OCI-LY7 (cell line): ENCODE measurements at places on chromosomes 7 and 10.
A peak's percentile ranks its signal among the peaks of the same experiment; 100 is the strongest.

DNA sequence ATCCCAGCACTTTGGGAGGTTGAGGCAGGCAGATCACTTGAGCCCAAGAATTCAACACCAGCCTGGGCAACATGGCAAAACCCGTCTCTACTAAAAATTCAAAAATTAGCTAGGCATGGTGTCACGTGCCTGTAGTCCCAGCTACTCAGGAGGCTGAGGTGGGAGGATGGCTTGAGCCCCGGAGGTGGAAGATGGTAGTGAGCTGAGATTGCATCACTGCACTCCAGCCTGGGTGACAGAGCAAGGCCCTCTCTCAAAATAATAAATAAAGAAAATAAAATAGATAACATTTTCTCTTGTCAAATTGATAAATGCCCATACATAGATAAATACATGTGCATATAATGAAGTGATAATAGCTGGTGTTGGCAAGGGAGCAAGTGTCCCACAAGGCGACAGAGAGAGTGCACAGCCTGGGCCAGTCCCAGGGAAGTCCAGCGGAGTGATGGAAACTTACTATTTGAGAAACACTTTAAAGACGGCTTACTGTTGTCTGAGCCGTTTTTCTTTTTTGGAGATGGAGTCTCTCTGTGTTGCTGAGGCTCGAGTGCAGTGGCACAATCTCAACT, 33.4 kb upstream of the DLG5 start:
- DNase-seq: no peak

- no peak for DNase-seq
These were observed 41.5 kb downstream of the PYROXD2 start for GRCh38 chr10:98373260-98374040.

- no peak for DNase-seq
These were observed 34.9 kb upstream of the TUBB8 start for GRCh38 chr10:83930-84530.

- DNase-seq: peak; percentile 87
These were observed 94.8 kb downstream of the AUTS2 start for GRCh38 chr7:69693042-69693441.

GRCh38 chr10:132107186-132107948, 41.6 kb downstream of the JAKMIP3 start:
- no peak for DNase-seq

GRCh38 chr7:73830681-73831583, at the start of gene CLDN4:
Gene CLDN4 (plus strand): TSS chr7:73830996. CDS start chr7:73831202, 206 bp downstream.
- DNase-seq: no peak

DNA sequence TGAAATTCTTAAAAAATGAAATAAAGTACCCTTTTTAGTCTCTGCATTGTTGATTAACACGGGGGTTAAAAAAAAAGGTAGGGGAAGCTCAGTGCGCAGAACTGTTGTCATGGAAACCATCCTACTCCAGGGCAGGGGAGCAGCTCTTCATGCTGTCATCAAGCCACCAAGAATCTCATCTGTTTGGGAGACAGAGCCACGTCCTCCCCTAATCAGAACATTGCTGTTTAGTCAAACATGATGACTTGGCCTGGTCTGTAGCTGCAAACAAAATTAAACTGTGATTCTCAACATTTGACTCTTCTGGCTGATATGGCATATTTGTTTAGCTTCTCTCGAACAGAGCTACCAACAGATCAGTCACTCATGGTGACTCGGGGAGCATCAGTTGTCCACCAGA, 254.4 kb upstream of the KLF14 start:
- no peak for DNase-seq

- no peak for DNase-seq
These were observed 234.5 kb downstream of the AHR start for GRCh38 chr7:17532861-17533404.

- no peak for DNase-seq
These were observed 90.9 kb upstream of the TNRC18 start for GRCh38 chr7:5514440-5515035.

- DNase-seq: peak; percentile 13
These were observed 1.8 kb downstream of the CCDC6 start for GRCh38 chr10:59904426-59905065.

DNA sequence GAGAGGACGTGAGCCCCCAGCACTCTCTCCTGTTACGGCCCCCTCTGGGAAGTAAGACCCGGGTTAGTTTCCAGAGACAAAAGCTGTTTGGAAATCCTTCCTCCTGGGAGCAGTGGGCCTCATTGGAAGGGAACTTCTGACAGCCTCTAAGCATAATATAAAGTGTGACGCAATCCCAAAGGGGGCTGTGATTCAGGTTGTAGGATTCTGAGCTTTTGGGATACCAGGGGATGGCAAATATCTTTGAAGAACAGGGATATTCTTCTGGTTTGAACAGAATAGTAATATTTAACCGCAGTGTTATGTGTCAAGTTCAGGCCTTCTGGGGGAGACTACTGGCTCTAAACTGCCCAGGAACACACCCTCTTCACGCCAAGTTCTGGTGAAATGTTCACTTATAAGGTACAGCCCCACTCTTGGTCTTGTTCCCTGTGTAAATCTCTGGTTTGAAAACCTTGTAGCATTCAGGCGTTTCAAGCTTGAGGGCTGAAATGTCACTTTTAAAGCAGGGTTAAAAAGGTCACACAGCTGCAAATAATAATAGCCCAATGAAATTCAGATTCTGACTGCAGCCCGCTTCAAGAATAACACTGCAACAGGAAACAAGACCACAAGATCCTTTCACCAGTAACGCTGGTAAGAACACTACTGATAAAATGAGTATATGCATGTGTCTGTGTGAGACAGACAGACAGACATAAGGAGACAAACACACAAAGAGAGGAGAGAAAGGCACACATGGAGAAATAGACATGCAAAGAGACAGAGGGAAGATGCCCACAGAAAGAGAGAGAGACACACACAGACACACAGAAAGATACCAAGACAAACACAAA, 69.0 kb downstream of the CREB5 start:
- DNase-seq: peak; percentile 49

GRCh38 chr10:78869508-78870454, 199.0 kb upstream of the ZMIZ1 start:
- DNase-seq: no peak

- no peak for DNase-seq
These were observed 21.4 kb upstream of the CHST12 start for GRCh38 chr7:2381881-2382509.

- peak; percentile 70 for DNase-seq
These were observed 46.4 kb downstream of the CASD1 start for GRCh38 chr7:94556028-94556427.

GRCh38 chr7:17863095-17863808, 77.0 kb downstream of the SNX13 start:
- no peak for DNase-seq

- no peak for DNase-seq
These were observed 25.5 kb upstream of the AMZ1 start for GRCh38 chr7:2662273-2663120.

DNA sequence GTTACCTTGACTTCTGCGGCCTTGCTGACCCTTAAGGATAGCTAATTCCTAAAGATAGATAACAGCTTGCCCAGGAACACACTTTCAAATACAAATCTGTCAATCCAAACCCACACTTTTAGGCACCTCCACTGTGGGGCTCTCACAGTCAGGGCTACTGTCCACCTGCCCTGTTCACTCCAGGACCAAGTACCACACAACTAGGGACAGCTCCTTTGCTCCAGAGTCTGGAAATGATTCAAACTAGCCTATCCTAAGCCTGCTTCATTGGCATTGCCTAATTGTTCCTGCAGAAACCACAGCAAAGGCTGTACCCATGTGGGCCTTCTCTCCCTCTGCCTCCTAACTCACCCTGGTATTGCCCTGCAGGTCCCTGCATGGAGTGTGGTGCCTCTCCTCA, 538.9 kb upstream of the IGFBP3 start:
- DNase-seq: no peak

DNA sequence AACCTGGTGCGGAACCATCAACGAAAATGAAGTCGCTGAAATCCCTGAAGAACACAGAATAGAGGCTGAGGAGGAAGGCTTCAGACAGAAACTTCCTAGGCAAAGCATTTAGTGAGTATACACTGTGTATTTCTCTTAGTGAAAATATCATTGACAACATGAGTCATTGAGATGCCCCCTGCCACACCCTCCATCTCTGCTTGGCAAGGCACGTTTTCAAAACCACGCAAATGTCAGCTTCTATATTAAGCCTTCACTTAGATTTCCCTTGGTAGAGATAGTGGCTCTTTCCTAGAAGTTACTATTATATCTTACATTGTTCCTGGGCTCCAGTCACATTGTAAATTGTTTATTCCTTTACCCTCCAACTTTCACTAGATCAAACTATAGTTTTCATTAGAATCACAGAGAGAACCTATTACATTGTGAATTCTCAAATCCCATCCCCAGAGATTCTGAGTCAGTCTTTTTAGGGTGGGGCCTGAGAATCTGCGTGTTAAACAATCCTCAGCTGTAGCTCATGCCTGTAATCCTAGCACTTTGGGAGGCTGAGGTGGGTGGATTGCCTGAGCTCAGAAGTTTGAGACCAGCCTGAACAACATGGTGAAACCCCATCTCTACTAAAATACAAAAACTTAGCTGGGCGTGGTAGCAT, 4.6 kb upstream of the SKAP2 start:
- no peak for DNase-seq

GRCh38 chr10:94224656-94225055, 138.1 kb downstream of the NOC3L start:
- DNase-seq: no peak

- DNase-seq: no peak
These were observed 54.6 kb downstream of the SLIT1 start for GRCh38 chr10:97131181-97131628.

DNA sequence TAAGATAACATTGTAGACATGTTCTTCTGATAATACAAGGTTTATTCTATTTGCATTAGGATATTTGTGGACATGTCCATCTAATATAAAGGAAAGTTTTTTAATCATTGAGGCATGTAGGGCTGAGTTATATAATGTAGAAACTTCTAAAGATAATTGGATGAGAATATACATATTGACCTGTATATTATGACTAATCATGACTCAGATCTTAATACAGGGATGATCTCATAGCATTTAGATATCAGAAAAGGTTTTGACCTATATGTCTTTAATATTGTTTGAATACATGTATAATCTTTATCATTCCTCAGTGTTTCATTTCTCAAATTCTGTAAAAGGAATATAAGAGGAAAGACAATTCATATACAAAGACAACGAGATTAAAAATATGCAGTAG, 39.2 kb downstream of the CD36 start:
- no peak for DNase-seq

GRCh38 chr10:131968949-131969348, 12.8 kb downstream of the BNIP3 start:
- DNase-seq: no peak

DNA sequence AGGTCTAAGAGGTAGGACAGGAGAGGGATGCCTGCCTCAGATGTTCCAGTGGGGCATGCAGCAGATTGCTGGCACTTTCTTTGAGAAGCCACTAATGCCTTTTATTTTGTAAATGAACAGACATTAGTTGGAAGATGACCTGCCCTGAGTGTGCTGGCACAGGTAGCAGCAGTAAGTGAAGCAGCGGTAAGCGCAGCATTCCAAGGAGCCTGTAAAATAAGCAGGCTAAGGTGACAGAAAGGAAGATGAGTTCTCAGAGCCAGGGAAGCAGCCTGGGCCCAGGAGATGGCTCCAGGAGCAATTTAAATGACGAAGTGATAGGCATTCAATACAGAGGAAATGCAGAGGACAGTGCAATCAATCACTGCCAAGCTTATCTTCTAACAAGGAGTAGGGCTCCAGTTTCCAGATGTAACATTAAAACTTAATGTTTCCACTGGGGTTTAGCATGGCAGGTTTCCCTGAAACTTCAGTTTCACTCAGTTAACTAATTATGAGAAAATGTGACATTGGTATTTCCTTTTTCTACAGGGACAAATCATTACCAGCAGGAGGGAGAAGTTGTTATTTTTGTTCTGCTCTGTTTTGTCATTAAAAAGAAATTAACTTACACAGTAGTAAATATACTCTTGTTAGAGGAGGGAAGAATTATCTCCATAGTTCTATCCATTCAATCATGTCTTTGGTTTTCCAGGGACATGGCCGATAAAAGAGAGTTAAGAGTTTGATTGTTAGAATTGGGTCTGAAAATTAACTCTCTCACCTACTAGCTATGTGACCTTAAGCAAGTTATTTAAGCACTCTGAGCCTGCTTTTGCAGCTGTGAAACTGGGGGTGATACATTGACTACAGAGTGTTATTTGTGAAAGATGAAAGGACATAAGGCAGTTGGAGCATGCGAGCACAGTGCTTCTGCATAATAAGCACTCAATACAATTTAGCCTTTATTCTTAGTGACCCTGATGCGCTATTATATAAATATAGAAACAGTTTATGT, 96.6 kb upstream of the PTN start:
- DNase-seq: no peak

- no peak for DNase-seq
These were observed 35.9 kb downstream of the FAM53B start for GRCh38 chr10:124708246-124708779.

DNA sequence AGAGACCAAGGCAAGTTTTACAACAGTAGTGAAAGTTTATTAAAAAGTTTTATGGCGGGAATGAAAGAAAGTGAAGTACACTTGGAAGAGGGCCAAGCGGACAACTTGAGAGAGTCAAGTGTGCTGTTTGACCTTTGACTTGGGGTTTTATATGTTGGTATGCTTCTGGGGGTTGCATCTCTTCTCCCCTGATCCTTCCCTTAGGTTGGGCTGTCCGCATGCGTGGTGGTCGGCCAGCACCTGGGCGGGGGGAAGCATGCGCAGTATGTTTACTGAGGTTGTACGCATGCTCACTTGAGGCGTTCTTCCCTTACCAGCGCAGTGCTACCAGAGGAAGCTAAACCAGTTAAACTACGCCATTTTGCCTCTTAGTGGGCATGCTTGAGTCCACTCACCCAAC, 31.9 kb downstream of the NUP42 start:
- no peak for DNase-seq

DNA sequence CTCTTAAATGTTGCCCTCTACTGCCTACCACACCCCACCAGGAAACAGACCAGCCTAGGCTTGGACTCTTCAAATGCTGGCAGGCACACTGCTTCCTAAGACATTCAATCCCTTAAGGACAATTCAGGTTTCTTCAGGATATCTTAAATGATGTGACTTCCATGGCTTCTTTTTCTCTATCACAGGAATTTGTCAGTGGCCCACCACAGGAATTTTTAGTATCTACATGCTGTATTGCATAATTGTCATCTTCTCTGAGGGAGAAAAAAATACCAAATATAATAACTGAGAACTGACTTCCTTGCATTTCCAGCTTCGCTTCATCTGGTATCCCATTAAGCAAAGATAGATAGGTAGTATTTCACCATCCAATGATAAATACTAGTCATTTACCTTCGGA, 129.3 kb downstream of the WNT2 start:
- no peak for DNase-seq

GRCh38 chr7:39527951-39528350, 38.3 kb upstream of the YAE1 start:
- no peak for DNase-seq

GRCh38 chr7:157194948-157195347, 56.2 kb downstream of the UBE3C start:
- no peak for DNase-seq

GRCh38 chr7:18724318-18724717, 228.8 kb downstream of the HDAC9 start:
- no peak for DNase-seq

- DNase-seq: no peak
These were observed 13.7 kb downstream of the HTRA1 start for GRCh38 chr10:122475100-122475499.
